ENCODE measurements at places on chromosomes 1 and 21. TPM values are rescaled to one million over a fixed set of nuclear protein-coding genes. Genes with fewer than 3 reads are reported as not detected.

- no peak for DNase-seq
Observed at GRCh38 chr1:118890851-118891384, 97.2 kb downstream of the TBX15 start.

DNA sequence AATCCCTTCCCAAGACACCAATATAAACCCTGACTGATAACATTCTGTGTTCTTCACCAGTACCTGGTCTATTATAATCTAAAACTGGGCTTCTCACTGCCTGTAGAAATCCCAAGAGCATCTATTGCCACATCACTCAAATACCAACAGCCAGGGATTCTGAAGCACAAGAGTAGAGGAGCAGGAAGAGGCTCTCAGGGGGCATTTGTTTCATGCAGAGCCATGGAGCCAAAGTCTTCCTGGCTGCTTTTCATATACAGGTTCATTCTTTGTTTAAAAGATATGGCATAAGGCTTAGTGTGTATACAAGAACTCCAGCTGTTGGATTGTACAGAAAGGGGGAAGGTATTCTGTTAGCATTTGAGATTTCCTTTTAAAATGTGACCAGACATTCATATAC lies 38.2 kb upstream of the USH2A start:
- DNase-seq, result no peak

Gene PKP1
- 0.18 TPM for total RNA-seq

Gene LAMC1
- total RNA-seq, result 135 TPM

DNA sequence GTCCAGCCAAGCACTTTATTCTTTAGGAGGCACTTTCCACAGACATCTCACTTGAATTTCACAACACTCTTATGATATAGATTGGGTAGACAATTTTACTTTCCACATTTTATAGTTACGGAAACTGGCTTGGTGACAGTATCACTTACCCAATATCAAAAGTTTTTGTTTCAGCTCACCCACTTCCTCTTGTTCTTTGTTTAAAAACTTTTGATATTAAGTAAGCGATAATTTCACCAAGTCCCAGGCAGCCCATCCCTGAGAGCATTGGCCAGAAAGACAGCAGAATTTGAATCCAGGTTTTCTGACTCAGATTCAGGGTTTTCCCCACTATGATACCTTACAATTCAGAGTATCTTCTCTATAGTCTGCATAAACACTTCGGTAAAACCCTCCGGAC lies 60.0 kb downstream of the LRIG2 start:
- no peak for DNase-seq

DNA sequence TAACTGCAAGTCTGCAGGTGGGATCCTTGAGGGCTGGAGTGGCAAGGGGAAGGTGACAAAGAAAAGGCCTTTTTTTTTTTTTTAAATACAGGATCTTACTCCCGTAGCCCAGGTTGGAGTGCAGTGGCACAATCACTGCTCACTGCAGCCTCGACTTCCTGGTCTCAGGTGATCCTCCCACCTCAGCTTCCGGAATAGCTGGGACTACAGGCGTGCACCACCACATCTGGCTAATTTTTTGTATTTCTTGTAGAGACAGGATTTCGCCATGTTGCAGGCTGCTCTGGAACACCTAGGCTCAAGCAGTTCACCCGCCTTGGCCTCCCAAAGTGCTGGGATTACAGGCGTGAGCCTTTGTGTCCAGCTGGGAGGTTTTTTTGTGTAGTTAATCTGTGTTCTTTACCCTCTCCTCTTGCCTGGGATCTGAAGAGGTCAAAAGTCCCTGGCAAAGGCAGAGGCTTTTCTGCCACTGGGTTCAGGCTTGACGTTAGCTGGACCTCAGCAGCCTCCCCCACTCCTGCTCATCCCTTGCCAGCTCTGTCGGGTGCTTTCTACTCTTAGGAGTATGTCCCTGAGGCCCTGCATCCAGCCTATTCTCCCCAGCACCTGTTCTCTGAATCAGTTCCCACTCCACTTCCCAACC lies 5.2 kb downstream of the IL6R start:
- DNase-seq, result no peak

DNA sequence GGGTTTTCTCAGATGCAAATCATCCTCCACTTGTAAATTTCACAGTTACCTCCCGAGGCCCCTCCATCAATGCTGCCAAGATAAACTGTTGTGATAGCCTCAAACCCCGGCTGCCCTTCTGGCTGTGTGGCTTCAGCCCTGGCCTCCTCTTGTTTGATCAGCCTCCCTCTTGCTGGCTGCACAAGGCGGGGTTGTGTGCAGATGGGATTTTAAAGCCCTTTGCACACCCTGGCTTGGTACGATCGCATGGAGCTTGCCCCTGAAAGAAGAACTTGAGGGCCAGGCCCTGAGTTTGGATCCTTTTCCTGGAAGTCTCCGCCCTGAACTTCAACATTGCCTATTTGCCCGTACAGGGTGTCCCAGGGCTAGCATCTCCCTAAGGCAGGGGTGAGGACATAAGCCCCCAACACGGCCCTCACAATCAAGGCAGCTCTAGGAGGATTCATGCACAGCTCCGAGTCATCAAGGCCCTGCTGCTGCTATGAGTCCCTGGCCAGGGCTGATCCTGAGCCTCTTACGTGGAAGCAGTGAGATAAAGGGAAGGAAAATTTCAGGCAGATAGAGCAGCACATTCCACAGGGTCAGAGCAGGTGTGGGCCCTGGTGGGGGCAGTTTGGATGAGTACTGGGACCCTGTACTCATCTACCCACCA lies 181.2 kb upstream of the VAMP3 start:
- DNase-seq, result no peak

GRCh38 chr1:176605176-176605575 lies 142.2 kb downstream of the PAPPA2 start:
- no peak for DNase-seq

- no peak for DNase-seq
Observed at GRCh38 chr1:60156371-60156770, 82.8 kb upstream of the C1orf87 start.

GRCh38 chr1:42418516-42418915 lies 37.3 kb downstream of the ZMYND12 start:
- no peak for DNase-seq

GRCh38 chr1:159188375-159188788 lies 16.3 kb upstream of the ACKR1 start:
- peak; percentile 89 for DNase-seq

DNA sequence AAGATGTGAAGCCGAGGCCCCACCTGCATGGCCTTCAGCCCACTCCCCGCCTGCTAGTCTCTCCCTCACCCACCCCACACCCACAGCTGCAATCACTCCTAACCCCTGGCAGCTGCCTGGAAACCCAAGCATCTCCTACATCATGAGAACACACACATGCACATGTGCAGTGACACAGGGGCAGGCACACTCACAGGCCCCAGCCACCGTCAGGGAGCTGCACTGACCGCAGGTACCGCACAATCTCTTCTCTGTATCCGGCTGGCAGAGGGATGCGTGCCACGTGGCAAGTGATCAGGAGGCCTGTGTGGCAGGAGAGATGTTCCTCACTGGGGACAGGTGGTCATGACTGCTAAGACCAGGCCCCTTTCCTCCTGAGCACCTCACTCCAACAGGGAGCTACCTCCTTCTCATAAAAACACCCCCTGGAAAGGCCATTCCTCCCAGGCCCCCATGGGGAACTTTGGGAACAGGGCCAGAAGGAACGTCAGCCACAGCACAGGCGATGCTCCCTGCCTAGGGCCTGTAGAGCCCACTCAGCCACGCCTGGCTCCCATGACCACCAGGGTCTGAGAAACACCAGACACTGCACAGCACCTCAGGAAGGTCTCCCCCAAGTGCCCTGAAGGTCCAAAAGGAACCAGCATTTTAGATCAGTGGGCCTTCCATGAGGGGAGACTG lies 6.0 kb downstream of the LSS start:
- DNase-seq, result no peak

Gene PPIAL4G
- total RNA-seq, result not detected

- DNase-seq, result no peak
Observed at GRCh38 chr1:42950116-42950481, 8.6 kb downstream of the SLC2A1 start.

GRCh38 chr1:234980291-234980644 lies 148.4 kb downstream of the TOMM20 start:
- DNase-seq, result no peak

GRCh38 chr1:63618011-63618410 lies 24.8 kb downstream of the PGM1 start:
- DNase-seq, result no peak

Gene HAO2
- total RNA-seq, result 0.53 TPM

Gene DYRK1A
- total RNA-seq, result 54.6 TPM

- DNase-seq, result no peak
Observed at GRCh38 chr1:166368030-166368429, 201.2 kb upstream of the FAM78B start.

All from WTC11 (cell line).